Keratinocyte (primary cell): ENCODE measurements at places on chromosomes 5 and 9. TPM values are rescaled to one million over a fixed set of nuclear protein-coding genes. Genes with fewer than 3 reads are reported as not detected.

Gene IFNE
- 0.51 to 3.9 TPM (median 2.6 TPM) in 3 replicates for polyA plus RNA-seq

Gene FOXD4L4
- 0.03 TPM in 1 of 3 replicates, not detected in the others for polyA plus RNA-seq

Gene ABCA1
- 20.8 to 35.9 TPM (median 23.0 TPM) in 3 replicates for polyA plus RNA-seq

Gene THBS4
- polyA plus RNA-seq = 0.27 to 0.47 TPM (median 0.46 TPM) in 3 replicates

Gene TRPM6
- 0.18 to 0.24 TPM (median 0.22 TPM) in 3 replicates for polyA plus RNA-seq

Gene CDC20B
- polyA plus RNA-seq = 0.03 TPM in 1 of 3 replicates, not detected in the others

Gene TEX48
- not detected in 3 replicates for polyA plus RNA-seq
